ENCODE measurements at places on chromosomes 5 and 9.

- no peak for DNase-seq
These were observed 265.7 kb upstream of the ANKRD55 start for GRCh38 chr5:56498759-56499395.

DNA sequence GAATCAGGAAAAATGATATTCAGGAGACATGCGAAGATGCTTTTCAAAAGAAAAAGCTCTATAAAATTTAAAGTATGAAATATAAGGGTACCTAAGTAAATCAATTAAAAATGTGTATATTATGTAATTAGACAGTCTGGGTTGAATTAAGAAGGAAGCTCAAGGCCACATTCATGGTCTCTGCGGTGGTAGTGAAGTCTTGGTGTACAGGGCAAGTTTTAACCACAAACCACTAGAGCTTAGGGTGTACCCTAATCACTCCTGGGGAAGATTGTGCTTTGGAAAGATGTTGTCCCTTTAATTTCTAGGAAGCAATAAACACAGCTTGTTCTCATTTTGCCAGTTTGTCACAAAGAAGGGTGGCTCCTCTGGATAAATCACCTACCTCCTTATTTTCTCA is 287.2 kb upstream of the ZNF608 start:
- no peak for DNase-seq

DNA sequence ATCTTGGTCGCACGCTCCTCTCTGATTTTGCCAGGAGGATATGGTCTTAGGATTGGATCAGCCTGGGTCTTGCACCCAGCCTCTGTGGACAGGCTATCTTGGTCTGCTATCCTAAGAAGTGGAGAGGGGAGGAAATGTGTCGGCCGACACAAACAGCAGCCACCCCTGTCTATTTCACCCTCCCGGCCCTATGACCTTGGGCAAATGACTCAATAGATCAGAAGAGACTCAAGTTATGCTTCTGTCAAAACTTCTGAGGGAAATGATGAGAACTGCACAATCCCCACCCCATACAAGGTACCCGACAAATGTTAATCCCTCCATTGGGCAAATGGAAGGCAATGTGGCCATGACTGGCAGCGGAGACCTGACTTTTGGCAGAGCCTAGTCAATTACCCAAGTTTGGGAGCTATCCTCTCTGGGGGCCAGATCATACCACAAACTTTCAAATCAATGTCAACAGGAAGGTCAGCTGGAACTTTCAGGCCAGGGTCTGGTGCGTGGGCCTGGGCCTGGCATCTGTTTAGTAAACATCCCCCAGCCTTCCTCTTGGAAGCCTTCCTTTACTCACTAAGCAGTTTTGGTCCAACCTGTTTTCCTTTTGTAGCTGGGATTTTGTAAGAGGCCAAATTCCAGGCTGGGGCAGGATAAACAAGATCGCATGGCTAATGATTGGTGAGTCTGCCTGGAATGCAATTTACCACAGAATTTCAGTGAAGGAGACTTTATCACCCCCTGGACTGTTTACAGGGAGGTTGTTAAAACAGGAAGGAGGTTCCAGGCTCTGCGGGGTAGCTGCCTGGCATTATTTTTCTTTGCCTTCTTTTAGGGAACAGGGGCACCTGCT is 64.2 kb upstream of the CPEB4 start:
- no peak for DNase-seq

DNA sequence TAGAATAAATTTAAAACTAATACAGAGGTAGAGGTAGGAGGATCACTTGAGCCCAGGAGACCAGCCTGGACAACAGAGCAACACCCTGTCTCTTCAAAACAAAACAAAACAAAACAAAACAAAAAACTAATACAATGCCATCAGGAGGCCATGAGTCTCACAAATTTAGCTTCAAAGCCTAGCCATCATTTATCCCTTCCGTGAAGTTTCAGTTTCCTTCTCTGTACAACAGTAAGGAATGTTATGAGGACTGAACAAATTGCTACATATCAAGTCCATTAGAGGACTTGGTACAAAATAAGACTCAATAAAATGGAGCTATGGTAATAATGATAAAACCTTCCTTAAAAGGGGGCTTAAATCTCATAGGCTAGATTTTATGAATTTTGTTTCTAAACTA is 60.8 kb downstream of the MAPKAP1 start:
- no peak for DNase-seq

DNA sequence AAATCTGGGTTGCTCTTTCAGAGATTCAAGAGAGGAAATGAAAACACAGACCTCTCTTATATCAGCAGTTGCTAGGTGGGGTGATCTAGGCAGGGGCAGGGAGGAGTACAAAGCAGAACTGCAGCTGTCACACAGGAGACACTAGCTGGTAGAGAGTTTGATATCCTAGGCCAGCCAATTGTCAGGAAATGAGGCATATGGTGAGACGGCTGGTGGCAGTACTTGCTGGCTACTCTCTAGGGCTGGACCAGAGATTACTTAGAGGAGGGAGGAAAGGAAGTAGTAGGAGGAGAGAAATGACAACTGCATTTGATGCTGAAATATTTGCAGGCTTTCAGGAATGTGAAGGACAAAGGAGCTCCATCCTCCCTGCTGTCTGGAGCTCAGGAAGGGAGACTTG is 113.8 kb downstream of the TRIM32 start:
- DNase-seq, result no peak

GRCh38 chr5:130018641-130019040 is 114.4 kb downstream of the CHSY3 start:
- no peak for DNase-seq

DNA sequence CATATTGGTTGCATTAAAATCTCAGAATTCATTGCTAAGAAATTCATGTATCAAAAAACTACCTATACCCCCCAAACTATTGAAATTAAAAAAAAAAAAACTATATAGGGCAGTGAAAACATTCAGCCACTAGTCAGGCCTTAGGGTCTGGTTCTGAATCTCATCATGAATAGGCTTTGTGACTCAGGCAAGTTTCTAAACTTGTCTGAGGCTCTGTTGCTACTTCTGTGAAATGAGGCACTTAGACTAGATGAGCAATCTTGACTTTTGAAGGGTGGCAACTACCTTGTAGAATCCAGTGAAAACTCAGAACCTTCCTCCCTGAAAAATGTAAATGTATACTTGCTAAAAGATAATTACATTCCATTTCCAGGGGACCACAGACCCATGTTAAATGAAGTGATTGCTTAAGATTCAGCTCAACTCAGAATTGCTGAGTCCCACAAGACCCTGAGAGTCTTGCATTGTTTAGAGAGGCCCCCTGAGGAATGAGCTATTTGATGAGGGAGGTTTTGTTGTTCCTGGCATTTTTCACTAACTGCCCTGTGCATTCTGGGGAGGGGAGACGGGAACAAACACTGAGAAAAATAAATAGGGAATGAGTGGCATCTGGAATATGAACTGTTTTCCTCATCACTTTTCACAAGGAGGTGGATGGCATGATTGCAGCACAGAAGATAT is 29.5 kb downstream of the RAI14 start:
- no peak for DNase-seq

- peak; percentile 2 for DNase-seq
These were observed 117.4 kb upstream of the RORB start for GRCh38 chr9:74379718-74380117.

DNA sequence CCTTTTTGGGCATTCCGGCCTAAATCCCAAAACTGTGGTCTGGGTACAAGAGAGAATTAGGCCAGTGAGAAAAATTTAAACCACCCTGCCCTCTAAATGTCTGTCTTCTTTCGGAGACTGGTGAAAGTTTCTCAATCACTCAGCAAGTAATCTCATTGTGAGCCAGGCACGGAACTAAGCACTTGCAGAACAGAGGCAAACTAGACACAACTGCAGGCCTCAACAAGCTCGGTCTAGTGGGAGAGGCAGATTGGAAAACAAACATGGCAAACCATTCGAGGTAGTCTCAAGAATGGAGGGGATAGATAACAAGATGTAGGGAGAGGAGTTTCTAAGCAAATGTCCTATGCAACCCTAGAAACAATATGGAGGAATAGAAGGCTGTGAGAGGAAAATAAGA is 8.9 kb upstream of the C5orf58 start:
- no peak for DNase-seq

- no peak for DNase-seq
These were observed 32.7 kb upstream of the COL15A1 start for GRCh38 chr9:98911042-98911441.

- peak; percentile 60 for DNase-seq
These were observed 27.1 kb upstream of the SLC6A19 start for GRCh38 chr5:1174122-1174936.

DNA sequence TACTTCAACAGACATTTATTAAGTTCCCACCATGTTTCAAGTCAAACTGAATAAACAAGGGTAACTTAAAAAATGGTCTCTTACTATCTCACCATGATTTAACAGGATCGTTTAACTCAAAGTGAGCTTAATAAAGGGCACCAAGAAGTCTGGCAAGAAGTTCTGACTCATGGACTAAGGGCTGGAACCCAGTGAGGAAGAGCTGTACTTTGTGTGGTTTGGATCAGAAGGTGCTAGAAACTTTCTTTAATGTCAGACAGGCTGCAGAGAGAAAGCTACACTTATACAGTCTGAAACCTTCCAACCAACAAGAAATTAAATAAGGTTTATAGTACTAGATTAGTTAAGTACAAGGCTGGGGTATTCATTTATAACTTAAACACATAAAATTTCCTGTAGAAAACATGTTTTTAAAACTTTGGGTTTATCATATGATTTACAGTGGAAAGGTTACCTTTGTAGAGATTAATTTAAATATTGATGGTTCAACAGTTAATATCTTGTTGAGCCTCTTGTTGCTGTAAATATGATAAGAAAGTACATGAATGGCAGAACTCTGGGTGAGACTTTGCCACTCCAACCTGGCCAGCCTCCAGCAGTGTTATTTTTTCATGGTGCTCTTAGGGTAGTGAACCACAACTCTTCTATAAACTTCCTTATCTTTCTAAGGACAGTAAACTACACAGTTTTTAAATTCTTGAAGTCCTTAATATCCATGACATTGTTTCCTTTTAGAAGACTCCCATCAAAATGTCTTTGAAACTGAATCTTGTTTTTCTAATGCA is 162.8 kb downstream of the MAN2A1 start:
- DNase-seq, result no peak

DNA sequence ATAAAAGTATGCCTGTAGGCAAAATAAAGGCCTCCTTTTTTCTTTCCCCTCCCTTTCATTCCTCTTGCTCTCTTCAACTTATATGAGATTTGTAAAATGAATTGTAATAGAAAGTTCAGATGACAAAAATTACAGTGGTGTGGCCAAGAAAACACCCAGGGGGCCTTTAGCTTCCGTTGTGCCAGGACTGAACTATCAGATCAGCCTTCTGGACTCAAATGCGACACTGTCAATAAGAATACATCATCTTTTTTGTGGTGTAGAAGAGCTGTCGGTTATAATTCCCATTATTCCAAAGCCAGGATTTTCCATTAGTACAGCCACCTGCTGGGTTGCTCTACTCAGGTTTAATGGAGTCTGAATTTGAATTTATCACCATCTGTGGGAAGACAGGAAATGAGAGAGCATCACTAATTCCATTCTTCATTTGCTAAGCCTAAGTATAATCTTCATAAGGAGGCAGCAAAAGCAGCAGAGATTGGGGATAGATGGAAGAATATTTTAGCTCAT is 443.4 kb downstream of the ANXA1 start:
- no peak for DNase-seq

DNA sequence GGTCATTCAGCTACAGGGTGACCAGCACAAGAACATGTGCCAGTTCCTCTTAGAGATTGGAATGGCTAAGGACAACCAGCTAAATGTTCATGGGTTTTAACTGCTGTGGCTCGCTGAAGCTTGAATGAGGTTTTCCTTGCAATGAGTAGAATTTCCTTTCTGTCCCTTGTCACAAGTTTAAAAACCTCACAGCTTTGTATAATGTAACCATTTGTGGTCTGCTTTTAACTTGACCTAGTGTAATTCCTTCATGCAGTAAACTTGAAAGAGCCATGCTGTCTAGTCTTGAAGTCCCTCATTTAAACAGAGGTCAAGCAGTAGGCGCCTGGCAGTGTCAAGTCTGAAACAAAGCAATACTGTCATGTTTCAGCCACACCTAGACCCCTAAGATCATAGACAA is 181.3 kb upstream of the DMRT1 start:
- DNase-seq, result no peak

- DNase-seq, result peak; percentile 31
These were observed 388 bp downstream of the ANKS6 start for GRCh38 chr9:98795970-98796363.

DNA sequence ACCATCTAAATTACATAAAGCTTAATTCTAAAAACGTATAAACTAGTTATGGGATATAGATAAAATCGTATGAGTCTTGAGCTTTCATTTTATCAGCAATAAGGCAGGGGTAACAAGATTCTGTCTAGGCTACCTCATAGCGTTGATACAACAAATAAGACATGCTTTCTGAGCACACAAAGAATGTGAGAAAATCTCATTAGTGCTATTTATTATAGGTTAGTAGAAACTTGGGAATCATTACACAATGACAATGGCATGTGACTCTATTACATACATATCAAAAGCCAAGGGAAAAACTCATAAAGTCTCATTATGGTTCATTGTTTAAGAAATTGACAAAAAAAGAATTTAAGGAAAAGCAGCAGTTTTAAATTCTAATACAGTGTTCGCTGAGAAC is 448.6 kb downstream of the PLK2 start:
- DNase-seq, result no peak

DNA sequence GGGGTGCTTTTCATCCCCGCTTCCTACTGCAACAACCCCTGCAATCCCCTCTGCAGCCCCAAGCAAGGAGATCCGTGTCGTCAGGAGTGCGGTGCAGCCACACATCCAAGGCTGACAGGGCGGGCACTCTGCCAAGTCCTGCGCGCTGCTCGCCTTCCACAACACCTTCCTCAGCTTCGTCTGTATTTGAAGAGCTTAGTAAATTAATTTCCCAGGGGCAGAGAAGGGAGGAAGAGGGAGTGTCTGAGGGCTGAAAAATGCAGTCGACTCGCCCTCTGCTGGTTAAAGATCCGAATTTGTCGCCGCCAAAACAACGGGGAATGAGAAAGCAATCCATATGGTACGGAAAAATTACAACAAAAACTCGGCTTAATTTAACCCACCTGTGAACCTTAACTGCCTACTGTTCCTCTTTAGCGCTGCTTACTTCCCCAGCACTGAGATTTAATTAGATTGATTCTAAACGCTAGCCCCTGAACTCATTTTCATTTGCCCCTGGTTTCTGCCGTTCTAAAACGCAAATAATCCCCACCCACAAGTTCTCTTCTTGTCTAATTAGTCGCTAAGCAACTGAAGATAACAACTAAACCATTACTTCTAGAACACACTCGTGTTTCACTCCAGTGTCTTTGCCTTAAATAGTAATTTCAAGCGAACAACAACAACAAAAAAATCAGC is 10.9 kb upstream of the PCDHB1 start:
- DNase-seq, result peak; percentile 3

GRCh38 chr5:79759436-79759835 is 69.8 kb downstream of the CMYA5 start:
- no peak for DNase-seq

DNA sequence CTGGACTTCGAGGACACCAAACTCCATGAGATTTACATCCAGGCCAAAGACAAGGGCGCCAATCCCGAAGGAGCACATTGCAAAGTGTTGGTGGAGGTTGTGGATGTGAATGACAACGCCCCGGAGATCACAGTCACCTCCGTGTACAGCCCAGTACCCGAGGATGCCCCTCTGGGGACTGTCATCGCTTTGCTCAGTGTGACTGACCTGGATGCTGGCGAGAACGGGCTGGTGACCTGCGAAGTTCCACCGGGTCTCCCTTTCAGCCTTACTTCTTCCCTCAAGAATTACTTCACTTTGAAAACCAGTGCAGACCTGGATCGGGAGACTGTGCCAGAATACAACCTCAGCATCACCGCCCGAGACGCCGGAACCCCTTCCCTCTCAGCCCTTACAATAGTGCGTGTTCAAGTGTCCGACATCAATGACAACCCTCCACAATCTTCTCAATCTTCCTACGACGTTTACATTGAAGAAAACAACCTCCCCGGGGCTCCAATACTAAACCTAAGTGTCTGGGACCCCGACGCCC is 1.3 kb downstream of the PCDHGC3 start:
- DNase-seq, result no peak

Measured in activated T-cell treated with anti-CD3 and anti-CD28 coated beads, Interleukin-2, amount 50 U/mL, for 72 hours (primary cell).